ENCODE measurements at places on chromosomes 3 and 15. TPM values are rescaled to one million over a fixed set of nuclear protein-coding genes. Genes with fewer than 3 reads are reported as not detected.
A peak's percentile ranks its signal among the peaks of the same experiment; 100 is the strongest.

NUP210 gene
- 15.2 TPM for total RNA-seq

SERPINI2 gene
- not detected for total RNA-seq

TMPRSS7 gene
- total RNA-seq = not detected

ZNF620 gene
- total RNA-seq = 4.1 TPM

DNA sequence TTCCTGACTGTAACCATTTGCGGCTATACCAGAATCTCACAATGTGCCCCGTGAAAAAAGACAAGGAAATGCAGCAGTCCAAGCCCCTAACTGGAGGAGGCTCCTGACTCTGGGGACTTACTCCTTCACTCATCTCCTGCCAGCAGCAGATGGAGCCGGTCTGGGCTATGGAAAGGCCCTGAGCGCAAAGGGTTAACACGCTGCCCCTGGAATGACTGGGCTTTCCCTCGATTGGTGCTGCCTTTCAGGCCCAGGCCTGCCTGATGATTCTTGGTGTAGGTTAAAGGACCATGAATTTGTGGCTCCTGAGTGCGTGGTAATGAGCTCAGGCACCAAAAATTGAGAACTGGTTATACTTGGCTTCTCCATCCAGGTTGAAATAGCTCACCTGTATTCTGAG, 42.3 kb upstream of the GALNT15 start:
- no peak overlapping the region for H3K4me3 ChIP-seq
- DNase-seq = no peak
- H3K27ac ChIP-seq = peak overlapping the region; percentile 80
- H3K36me3 ChIP-seq = no peaks in the 10 kb centered on the region

DNA sequence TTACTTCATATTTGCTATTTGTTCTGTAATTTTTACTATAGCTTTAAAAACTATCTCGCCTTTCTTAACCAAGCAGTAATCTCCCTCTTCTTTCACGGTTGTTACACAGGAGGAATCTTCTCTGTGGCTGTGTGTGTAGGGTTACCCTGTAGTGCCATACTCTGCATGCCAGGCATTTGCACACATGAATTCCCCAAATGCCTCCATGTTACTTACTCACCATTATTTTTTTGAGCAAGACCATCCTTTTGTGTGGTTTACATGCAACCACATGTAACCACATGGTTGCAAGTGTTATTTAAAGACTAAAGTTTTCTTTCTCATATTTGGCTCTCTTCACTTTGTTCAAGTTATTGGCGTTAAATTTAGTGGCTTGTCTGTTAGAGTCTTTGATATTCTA, 45.5 kb downstream of the HPS3 start:
- H3K4me3 ChIP-seq = no peak overlapping the region
- no peaks in the 10 kb centered on the region for H3K36me3 ChIP-seq
- H3K4me1 ChIP-seq = no peaks in the 10 kb centered on the region
- H3K27ac ChIP-seq = no peak overlapping the region
- no peaks in the 10 kb centered on the region for H3K27me3 ChIP-seq
- no peak for DNase-seq
